HFFc6 (cell line): ENCODE measurements at places on chromosomes 3 and 15. TPM values are rescaled to one million over a fixed set of nuclear protein-coding genes. Genes with fewer than 3 reads are reported as not detected.

DNA sequence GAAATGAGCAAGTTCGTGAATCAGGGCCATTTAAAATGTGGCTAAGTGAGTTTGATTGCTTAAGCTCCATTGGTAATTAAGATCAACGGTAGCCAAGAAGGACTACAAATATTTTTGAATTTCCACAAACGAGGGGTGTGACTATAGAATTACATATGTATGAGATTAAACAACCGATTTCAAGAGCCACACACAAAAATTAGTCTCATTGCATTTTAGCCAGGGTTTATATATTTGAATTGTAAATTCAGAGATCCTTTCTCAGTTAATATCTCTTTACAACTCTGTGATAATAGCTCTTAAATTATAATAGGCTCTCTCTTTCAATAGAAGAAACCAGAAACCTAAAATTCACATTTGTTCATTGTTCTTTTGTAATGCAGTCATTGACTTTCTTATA, 325.6 kb upstream of the ICE2 start:
- no peaks in the 10 kb centered on the region; the same call in 1 of the 2 replicates for H3K27me3 ChIP-seq
- H3K36me3 ChIP-seq = no peaks in the 10 kb centered on the region
- peaks cover 14% of the 10 kb centered on the region for H3K4me1 ChIP-seq
- no peak for DNase-seq
- no peak overlapping the region for H3K27ac ChIP-seq

DNA sequence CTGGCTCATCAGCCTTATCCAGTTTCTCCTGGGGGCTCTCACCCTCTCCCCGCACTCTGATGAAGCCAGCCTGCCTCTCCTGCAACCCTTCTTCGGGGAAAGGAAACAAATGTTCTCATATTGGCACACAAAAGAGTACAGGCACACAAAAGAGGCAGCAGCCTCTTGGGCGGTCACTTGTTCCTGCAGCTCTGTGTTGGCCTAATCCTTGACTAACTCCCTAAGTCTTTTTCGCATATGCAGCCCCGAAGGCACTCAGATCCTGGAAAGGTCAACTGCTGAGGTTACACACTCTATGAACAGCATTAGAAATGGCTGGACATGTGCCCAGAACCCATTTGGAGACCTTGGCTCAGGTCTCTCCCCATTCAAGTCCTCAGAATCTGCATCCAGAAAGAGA, 7.4 kb upstream of the CAMP start:
- peaks cover 32% of the 10 kb centered on the region for H3K27me3 ChIP-seq
- H3K36me3 ChIP-seq = no peaks in the 10 kb centered on the region
- no peak overlapping the region for H3K4me3 ChIP-seq

The SERPINI2 gene
- not detected in 3 replicates for total RNA-seq

- no peak overlapping the region for H3K4me3 ChIP-seq
- no peaks in the 10 kb centered on the region for H3K4me1 ChIP-seq
- no peaks in the 10 kb centered on the region for H3K36me3 ChIP-seq
- H3K27me3 ChIP-seq = peaks cover 1% of the 10 kb centered on the region; the same call in 1 of the 2 replicates
- no peak overlapping the region for H3K27ac ChIP-seq
Measured at GRCh38 chr3:39879581-39879980, 70.2 kb downstream of the MYRIP start.

DNA sequence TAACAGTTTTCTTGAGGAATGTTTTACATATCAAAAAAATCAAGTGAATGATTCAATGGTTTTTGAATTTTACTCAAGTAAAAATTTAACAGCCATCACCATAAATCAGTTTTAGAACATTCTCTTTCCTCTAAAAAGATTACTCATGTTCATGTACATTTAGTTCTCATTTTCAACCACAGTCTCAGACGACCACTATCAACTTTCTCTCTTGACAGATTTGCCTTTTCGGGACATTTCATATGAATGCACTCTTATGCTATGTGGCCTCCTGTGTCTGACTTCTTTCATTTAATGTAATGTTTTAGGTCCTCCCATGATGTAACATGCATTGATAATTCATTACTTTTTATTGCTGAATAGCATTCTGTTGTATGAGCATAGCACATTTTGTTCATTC, 309.3 kb upstream of the PLSCR5 start:
- H3K4me1 ChIP-seq = peaks cover 10% of the 10 kb centered on the region
- no peaks in the 10 kb centered on the region for H3K36me3 ChIP-seq
- H3K27me3 ChIP-seq = no peaks in the 10 kb centered on the region
- no peak overlapping the region for H3K4me3 ChIP-seq
- no peak for DNase-seq
- H3K27ac ChIP-seq = no peak overlapping the region

GRCh38 chr3:49015765-49016164, 2.6 kb downstream of the DALRD3 start:
- peak overlapping the region; percentile 29 for H3K27ac ChIP-seq
- peaks cover 27% of the 10 kb centered on the region; the same call in 1 of the 2 replicates for H3K4me1 ChIP-seq
- DNase-seq = peak; percentile 55
- H3K27me3 ChIP-seq = peaks cover 3% of the 10 kb centered on the region; the same call in 1 of the 2 replicates

The HIGD2B gene
- not detected in 3 replicates for total RNA-seq

DNA sequence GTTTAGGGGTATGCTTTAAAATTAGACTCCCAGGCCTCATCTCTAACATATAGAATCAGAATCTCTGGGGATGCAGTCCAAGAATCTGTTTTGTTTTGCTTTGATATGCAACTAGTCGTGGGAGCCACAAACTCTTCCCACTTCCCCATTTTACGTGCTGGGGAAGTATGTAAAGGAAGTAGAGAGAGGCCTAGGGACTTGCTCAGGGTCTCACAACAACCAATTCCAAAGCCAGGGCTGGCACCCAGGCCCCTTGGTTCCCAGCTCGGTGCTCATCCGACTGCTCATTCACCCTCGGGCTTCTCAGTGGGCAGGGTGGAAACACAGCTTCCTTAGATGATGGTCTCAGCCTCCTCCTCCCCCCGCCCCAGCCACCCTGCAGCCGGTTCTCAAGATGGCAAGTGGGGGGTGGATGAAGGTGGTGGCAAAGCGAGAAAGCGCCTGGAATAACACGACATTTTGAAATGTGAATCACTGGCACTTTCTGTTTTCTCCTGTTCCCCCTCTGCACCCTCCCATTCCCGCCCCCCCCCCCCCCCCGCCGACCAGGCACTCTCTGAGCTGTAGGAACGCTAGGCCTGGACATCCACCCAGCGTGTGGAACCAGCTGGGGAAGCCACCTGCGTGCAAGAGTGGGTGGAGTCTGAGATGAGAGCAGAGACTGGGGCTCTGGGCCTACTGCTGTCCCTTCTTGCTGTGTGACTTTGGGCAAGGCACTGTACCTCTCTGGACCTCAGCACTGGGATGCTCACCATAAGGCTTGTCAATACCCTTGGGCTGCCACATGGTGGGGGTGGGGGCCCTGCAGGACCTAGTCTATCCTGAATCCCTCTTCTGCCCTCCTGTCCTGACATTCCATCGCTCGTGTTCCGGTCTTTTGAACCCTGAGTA, 214.5 kb downstream of the RPLP1 start:
- H3K36me3 ChIP-seq = no peaks in the 10 kb centered on the region
- peaks cover 28% of the 10 kb centered on the region for H3K27me3 ChIP-seq
- no peak overlapping the region for H3K27ac ChIP-seq
- H3K4me3 ChIP-seq = no peak overlapping the region
- no peaks in the 10 kb centered on the region for H3K4me1 ChIP-seq
- DNase-seq = no peak

The SKOR1 gene
- 0.07 to 0.12 TPM in 2 of 3 replicates, not detected in the other for total RNA-seq

GRCh38 chr3:30583973-30584372, 22.4 kb upstream of the TGFBR2 start:
- H3K27me3 ChIP-seq = peaks cover 1% of the 10 kb centered on the region; the same call in 1 of the 2 replicates
- no peak overlapping the region for H3K4me3 ChIP-seq
- H3K27ac ChIP-seq = no peak overlapping the region
- no peaks in the 10 kb centered on the region for H3K36me3 ChIP-seq
- peaks cover 12% of the 10 kb centered on the region for H3K4me1 ChIP-seq
- DNase-seq = no peak

The TTLL13 gene
- 0.07 TPM in 1 of 3 replicates, not detected in the others for total RNA-seq

DNA sequence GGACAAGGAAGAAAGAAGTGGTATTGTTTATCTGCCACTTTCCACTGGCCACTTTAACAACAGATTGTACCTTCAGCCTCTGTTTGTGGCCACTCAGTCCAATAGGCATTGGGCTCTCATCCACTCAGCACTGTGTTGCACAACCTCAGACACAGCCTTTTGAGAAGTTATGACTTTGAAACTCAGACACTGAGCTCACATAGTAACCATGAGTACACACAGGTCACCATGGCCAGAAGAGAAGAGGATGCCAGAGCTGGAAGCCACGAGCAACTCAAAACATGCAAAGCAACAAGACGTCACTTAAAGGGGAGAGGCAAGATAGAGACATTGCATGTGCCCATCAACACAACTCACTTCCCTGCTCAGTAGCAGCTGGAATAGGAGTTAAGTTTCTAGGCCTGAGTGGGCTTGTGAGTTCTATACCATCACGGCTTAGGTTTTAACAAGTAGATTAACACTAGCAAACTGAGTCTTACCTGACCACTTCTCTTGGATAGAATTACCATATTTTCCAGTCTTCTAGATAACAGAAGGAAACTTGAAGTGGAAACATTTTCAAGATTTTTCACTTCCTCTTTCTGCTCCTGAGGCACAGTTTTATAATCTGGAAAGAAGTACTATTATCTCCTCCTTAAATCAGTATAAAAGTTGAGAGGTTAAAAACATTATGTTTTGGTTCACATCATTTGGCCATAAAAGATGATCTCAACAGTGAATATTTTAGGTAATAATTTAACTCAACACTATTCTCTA, 103.5 kb downstream of the IMPG2 start:
- no peak overlapping the region for H3K4me3 ChIP-seq
- no peaks in the 10 kb centered on the region for H3K4me1 ChIP-seq
- H3K36me3 ChIP-seq = peaks cover 19% of the 10 kb centered on the region
- peak; percentile 62 for DNase-seq
- H3K27ac ChIP-seq = no peak overlapping the region
- no peaks in the 10 kb centered on the region; the same call in 1 of the 2 replicates for H3K27me3 ChIP-seq

DNA sequence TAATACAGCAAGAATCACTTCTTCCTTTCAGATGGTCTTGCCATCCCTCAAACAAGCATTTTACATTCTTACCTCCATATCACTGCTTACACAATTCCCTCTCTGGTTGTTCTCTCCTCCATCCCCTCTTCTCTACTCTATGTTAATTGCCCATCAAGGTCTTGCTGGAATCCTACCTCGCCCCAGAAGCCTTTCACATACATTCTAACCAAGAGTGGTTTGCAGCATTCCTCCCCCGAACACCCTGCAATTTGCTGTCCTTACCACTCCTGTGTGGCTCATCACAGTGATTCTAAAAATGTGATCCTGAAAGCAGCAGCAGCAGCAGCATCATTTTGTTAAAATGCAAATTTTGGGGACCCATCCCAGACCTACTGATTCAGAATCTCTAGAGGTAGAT, 30.6 kb downstream of the TNIK start:
- no peak overlapping the region for H3K4me3 ChIP-seq
- no peaks in the 10 kb centered on the region for H3K36me3 ChIP-seq
- peaks cover 16% of the 10 kb centered on the region for H3K4me1 ChIP-seq
- H3K27me3 ChIP-seq = peaks cover 2% of the 10 kb centered on the region; the same call in 1 of the 2 replicates

DNA sequence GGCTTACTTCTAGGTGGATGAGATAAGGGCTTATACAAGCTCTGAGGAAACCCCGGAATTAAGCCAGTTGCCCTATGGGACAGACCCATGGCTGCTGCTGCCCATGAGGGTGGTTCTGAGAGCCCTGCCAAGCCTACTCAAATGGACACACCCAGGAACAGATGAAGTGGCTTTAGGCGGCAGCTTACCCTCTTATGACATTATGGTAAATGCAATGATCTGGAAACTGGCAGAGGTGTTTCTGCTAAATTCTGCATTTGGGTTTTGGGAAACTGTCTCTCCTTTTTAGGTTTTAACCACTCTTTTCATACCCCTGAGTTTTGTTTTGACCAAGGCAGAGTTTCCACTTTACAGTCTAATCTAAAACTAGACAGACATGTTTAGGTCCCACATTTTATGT, 9.0 kb upstream of the ZBED2 start:
- H3K27ac ChIP-seq = no peak overlapping the region
- no peak for DNase-seq
- H3K36me3 ChIP-seq = no peaks in the 10 kb centered on the region
- H3K27me3 ChIP-seq = no peaks in the 10 kb centered on the region
- no peak overlapping the region for H3K4me3 ChIP-seq
- peaks cover 49% of the 10 kb centered on the region for H3K4me1 ChIP-seq

- no peak for DNase-seq
- no peaks in the 10 kb centered on the region for H3K36me3 ChIP-seq
- peaks cover 3% of the 10 kb centered on the region; the same call in 1 of the 2 replicates for H3K27me3 ChIP-seq
- no peak overlapping the region for H3K4me3 ChIP-seq
- H3K4me1 ChIP-seq = peaks cover 25% of the 10 kb centered on the region
Measured at GRCh38 chr15:80773792-80774352, 5.3 kb upstream of the CEMIP start.

- peaks cover 23% of the 10 kb centered on the region for H3K27me3 ChIP-seq
- H3K36me3 ChIP-seq = no peaks in the 10 kb centered on the region
- H3K4me1 ChIP-seq = peaks cover 39% of the 10 kb centered on the region
- DNase-seq = no peak
- H3K4me3 ChIP-seq = no peak overlapping the region
- H3K27ac ChIP-seq = no peak overlapping the region
Measured at GRCh38 chr3:184741798-184742675, 30.2 kb upstream of the MAGEF1 start.
